HepG2 (cell line): ENCODE measurements at places on chromosomes 7 and 10. TPM values are rescaled to one million over a fixed set of nuclear protein-coding genes. Genes with fewer than 3 reads are reported as not detected.

- H3K4me1 ChIP-seq: no peaks in the 10 kb centered on the region
- H3K27ac ChIP-seq: no peak overlapping the region
- no peaks in the 10 kb centered on the region for H3K36me3 ChIP-seq
- no peak for DNase-seq
- no peak overlapping the region for H3K4me3 ChIP-seq
These were observed 1219.4 kb downstream of the TYW1 start for GRCh38 chr7:68216051-68216450.

DNA sequence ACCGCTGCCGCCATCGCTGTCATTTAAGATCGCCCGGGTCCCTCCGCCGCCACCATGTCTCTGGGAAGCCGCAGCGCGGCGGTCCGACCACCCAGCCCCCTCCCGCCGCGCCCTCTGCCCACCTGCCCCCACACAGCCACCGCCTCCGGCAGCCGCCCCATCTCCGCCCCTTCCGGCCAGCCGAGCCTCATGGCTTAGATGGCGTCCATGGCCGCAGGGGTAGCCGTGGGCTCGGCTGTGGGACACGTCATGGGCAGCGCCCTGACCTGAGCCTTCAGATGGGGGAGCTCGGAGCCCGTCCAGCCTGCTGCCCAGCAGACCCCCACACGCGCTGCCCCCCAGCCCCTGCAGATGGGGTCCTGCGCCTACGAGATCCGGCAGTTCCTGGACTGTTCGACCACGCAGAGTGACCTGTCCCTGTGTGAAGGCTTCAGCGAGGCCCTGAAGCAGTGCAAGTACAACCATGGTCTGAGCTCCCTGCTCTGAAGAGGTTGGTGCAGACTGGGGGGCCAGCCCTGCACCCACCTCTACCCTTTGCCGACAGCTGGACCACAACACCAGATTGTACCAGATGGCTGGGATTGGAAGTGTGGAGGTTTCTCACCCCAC lies 38.0 kb upstream of the TARP start:
- H3K27me3 ChIP-seq: no peaks in the 10 kb centered on the region
- no peaks in the 10 kb centered on the region for H3K36me3 ChIP-seq
- H3K27ac ChIP-seq: no peak overlapping the region
- no peak for DNase-seq

GRCh38 chr7:134462337-134462925 lies 3.5 kb upstream of the AKR1B1 start:
- no peak overlapping the region for H3K27ac ChIP-seq
- no peaks in the 10 kb centered on the region for H3K36me3 ChIP-seq

- no peak overlapping the region for H3K4me3 ChIP-seq
- H3K36me3 ChIP-seq: no peaks in the 10 kb centered on the region
- H3K27ac ChIP-seq: no peak overlapping the region
- DNase-seq: peak; percentile 89
- peaks cover 34% of the 10 kb centered on the region for H3K4me1 ChIP-seq
These were observed 66.4 kb downstream of the CDC123 start for GRCh38 chr10:12262278-12262981.

DNA sequence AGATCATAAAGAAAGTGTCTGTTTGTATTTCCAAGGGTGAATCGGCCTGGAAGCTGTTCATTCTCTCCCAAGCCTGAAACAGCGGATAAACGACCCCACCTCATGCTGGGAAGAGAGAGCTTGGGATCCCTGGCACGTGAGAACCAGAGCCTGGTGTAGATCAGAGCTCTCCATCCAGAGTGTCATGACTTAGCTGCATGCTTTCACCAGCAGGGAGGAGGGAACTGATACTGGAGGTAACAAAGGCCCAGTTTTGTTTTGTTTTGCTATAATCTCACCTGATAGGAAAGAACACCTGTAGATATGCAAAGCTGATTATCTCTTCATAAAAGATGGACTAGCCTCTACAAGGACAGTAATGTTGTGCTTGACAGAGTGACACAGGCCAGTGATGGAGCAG lies 236.6 kb downstream of the POM121L12 start:
- H3K4me3 ChIP-seq: no peak overlapping the region
- H3K27ac ChIP-seq: no peak overlapping the region
- no peaks in the 10 kb centered on the region for H3K27me3 ChIP-seq
- H3K36me3 ChIP-seq: no peaks in the 10 kb centered on the region
- no peaks in the 10 kb centered on the region for H3K4me1 ChIP-seq
- DNase-seq: no peak

- H3K4me3 ChIP-seq: peak overlapping the region; percentile 21; the same call in 1 of the 2 replicates
- no peaks in the 10 kb centered on the region for H3K36me3 ChIP-seq
- peaks cover 20% of the 10 kb centered on the region for H3K4me1 ChIP-seq
- H3K27ac ChIP-seq: no peak overlapping the region
- DNase-seq: no peak
These were observed 75.3 kb upstream of the CPXM2 start for GRCh38 chr10:123966896-123967231.

- no peak overlapping the region for H3K4me3 ChIP-seq
- H3K4me1 ChIP-seq: peaks cover 18% of the 10 kb centered on the region
- peaks cover 10% of the 10 kb centered on the region for H3K27me3 ChIP-seq
- DNase-seq: no peak
- H3K27ac ChIP-seq: no peak overlapping the region
These were observed 5.9 kb downstream of the GRID1 start for GRCh38 chr10:86360657-86361056.

GRCh38 chr7:51020944-51021343 lies 238.2 kb upstream of the GRB10 start:
- no peak overlapping the region for H3K4me3 ChIP-seq
- no peaks in the 10 kb centered on the region for H3K36me3 ChIP-seq

DNA sequence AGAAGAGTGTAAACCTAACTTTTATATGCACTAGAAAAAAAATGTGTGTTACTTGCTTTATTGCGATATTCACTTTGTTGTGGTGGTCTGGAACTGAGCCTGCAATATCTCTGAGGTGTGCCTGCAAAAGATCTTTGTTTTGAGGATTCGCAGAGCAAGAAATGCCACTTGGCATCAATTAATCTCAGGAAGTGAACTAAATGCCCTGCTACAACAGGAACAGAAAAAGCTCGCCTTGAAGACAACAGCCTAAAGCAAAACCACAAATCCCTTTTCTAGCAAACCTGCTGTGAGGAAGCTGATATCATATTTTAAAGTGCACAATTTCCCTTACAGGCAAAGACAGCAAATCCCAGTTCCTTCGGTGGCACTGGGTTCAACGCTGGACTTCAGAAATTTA lies 675.8 kb downstream of the KCNMA1 start:
- H3K4me3 ChIP-seq: no peak overlapping the region
- no peak for DNase-seq
- no peak overlapping the region for H3K27ac ChIP-seq
- H3K27me3 ChIP-seq: peaks cover 11% of the 10 kb centered on the region; the same call in 2 of the 3 replicates
- no peaks in the 10 kb centered on the region for H3K36me3 ChIP-seq

The GRM8 gene
- not detected in 2 replicates for total RNA-seq

The H2BK1 gene
- total RNA-seq: not detected in 2 replicates

The FGF8 gene
- total RNA-seq: not detected in 2 replicates
